ENCODE measurements at places on chromosomes 1 and 21.

- no peak for DNase-seq
Measured at GRCh38 chr1:63924600-63924999, 150.8 kb downstream of the ROR1 start.

DNA sequence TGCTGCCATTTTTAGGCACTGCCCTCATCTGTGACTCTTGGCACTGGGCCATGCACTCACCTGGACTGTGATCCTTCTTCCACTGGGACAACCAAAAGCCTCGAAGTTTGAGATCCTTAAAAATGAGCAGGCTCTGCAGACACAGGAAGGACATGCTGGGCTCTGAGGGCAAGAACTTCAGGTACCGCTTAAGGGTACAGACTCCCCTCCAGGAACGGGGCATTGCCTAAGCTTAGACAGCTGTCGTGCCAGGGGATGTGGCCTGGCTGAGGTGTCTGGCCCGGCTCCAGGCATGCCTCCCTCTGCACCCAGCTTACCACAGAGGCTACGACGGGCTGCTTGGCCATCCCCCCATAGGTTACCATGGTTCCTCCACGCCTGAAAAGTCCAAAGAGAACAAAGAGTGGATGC lies 14.2 kb upstream of the SRSF4 start:
- DNase-seq: no peak

DNA sequence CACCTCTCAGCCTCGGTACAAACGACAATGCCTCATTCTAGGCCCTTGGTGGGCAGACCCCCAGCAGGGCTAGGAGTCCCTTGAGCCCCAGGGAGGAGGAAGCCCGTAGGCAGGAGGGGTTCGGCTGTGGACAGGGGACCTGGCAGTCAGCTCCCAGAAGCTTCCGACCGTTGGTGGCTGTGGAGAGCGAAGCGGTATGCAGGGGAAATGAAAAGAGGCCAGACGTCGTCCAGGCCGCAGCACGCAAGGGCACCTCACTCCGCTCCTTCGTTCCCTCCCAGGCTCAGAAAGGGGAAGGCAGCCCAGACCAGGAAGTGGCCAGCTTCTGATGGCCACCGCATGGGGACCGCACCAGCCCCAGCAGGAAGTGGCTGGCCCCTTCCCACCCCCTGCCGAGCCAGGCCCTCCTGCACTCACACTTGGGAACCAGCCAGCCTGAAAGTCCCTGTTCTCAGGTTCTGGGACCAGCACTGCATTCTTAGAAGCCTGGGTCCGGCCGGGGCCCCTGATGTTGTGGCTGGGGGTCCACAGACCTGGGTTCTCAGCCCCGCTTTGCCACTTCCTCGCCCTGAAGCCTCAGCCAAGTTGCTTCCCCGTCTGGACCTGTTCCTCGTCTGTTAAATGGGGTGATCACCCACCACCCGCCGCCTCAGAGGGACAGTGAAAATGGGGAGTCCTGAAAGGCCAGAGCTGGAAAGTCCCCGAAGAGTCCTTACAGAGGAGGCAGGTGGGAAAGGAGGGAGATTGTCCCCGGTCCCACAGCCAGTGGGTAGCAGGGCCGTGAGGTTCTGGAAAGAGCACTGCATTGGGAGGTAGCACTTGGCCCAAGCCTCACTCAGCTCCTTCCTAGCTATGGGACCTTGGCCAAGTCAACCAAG lies 104.0 kb upstream of the RUNX3 start:
- DNase-seq: peak; percentile 71

DNA sequence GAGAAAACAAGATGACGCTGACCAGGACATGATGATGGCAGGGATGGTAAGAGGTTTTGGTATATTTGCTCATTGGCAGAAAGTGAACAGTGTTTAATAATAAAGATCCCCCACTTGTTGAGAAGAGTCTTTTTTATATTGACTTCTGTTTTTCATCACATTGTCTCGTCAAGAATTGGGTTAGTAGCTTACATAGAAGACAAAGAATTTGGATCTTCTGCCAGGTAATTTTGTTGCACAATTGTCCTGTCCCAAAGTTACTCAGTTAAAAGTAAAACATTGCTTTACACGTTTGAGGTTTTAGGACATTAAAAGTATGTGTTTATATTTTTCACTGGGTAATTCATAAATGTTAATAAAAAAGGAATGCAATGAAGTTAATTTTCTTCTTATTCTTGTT lies 48.3 kb upstream of the LAMC2 start:
- no peak for DNase-seq

DNA sequence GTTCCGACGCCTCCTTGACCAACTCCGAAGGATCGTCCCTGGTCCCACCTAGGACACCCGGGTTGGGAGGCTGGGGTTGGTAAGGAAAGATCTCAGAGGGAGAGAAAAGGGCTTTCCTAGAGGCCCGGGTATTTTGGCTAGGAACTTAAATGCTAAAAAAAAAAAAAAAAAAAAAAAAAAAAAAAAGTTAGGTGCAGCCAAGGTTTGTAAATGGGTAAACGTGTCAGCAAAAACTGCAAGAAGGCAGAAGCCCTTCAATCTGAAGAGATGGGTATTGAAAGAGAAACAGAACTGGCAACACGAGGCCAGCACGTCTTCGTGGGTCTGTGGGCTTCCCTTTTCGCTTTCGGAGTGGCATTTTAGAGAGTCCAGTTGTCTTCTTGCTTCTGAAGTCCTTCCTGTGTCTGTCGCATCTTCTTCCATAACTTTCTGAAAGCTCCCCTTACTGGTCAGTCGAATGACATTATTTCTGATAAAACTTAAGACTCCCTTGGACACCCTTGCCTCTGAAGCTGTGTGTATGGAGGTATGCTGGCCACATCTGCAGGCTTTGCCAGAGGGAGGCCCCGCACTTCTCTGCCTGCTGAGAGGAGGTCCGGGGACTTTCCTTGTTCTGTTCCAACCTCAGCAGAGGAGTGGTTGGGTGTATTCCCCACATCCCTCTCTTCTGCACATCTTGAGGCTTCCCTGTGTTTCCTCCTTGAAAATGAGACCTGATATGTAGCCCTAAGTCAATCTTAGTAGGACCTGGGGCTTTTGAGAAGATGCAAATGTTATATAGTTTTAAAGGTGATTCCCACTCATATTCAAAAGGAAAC lies 745 bp downstream of the RCSD1 start:
- DNase-seq: no peak

GRCh38 chr1:174974711-174975119 lies 25.0 kb upstream of the CACYBP start:
- peak; percentile 63 for DNase-seq

DNA sequence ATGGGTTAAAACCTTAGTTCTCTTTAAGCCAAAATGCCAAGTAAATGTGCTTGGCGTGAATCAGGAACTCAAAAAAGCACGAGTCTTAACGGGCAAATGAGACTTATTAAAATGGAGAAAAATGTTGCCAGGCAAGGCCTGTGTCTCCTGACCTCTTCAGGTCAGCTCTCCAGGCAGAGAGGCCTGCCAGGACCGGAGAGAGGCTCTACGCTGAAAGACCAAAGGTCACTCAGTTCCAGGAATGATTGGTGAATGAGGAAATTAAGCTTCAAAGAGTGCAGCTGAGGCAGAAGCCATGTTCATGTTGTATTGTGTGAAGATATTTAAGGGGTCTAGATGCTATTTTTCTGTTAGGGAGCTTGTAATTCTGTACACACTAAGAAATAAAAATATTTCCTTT lies 66.6 kb downstream of the SPAG17 start:
- DNase-seq: no peak

- peak; percentile 23 for DNase-seq
Measured at GRCh38 chr21:45916011-45916840, 65.3 kb upstream of the COL6A1 start.

DNA sequence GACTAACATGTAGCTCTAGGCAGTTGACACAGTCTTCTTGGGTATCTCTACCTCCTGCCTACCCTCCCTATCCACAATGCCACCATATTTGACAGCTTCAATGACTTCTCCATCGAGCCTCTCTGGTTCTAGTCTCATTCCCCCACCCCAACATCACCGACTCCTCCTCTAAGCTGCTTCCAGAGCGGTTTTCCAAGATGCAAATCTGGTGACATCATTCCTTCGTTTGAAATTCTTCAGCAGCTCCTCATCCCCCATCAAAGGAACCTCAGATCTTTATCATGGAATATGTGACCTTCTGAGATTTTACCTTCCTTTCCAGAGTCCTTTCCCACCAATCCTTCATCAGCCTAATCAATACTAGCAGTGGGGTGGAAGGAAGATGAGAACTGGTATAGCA lies 352.4 kb upstream of the RUNX1 start:
- no peak for DNase-seq

GRCh38 chr21:18743531-18743930 lies 339.9 kb upstream of the TMPRSS15 start:
- DNase-seq: no peak

GRCh38 chr1:231091831-231092301 lies 51.8 kb upstream of the FAM89A start:
- no peak for DNase-seq

DNA sequence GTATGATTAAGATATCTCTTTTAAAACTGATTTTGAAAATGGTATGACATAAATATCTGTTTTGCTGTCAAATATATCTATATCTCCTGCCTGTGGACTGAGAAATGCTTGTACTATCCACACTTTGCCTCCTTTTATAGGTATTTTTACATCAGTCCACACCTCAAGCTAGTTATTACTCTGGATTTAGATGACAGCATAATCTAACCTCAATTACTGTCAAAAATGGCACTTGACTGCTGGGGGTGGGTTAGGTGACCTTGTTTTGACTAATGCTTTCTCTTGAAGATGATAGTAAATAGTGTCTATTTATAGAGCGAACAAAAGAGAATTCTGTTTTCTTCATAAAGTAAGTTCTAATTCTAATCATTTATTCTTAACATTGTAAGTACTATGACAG lies 9.1 kb downstream of the ADGRL2 start:
- DNase-seq: no peak

DNA sequence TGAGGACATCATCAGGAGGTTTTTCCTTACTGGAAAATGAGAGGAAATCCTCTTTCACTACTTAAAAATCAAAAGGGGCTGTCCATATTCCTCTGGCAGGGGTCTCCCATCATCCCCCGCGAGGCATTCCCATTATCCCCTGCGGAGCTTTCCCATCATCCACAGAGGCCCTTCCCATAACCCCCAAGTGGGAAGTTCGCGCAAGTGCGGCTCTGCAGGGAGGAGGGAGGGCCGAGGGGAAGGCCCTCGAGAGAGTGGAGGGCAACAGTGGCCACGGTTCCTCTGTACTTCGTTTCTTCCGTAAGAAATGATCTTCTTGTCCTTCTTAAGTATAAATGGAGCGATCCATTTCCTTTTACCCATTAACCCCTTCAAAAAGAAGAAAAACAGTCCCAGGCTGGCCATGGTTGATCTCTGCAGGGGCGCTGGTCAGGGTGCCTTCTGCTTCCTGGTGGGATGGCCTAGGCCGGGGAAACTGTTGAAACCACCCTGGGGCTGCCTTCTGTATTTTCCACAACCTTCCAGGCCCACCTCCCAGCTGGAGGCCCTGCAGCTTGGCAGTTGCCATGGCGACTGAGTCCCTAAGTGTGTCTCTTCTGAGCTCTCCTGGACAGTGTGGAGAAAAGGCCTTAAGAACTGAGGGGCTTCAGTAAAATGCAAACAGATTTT lies 3.6 kb upstream of the RSPH1 start:
- no peak for DNase-seq

GRCh38 chr1:234861024-234861620 lies 251.1 kb upstream of the IRF2BP2 start:
- DNase-seq: no peak

DNA sequence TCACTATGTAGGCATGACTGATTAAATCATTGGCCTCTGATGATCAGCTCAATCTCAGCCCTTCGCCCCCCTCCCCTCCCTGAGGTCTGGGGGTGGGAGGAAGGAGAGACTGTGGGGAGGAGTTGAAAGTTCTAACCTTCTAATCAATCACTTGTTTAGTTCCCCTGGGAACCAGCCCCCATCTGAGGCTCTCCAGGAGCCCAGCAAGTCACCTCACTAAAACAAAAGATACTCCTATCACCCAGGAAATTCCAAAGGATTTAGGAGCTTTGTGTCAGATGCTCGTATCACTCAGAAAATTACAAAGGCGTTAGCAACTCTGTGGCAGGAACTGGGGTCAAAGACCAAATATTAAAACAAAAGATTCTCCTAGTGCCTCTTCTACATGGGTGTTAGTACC lies 21.6 kb downstream of the SYF2 start:
- no peak for DNase-seq

DNA sequence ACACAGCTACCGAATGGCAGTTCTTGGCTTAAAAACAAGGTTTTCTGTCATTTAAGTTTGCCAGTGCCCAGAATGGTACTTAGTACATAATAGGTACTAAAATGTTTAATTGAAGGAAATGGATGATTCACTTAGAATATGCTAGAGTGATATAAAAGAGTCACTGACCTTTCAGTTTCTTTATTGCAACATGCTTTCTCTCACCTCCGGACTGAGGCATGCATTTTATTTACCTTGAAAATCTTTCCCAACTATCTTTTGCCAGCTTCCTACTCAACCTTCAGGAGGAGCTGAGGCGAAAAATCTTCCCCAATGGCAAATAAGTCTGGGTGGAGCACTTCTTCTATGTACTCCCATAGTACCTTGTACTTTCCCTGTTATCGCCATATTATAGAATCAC lies 244.9 kb downstream of the ZNF648 start:
- no peak for DNase-seq

GRCh38 chr1:115222616-115223402 lies 115.2 kb downstream of the NGF start:
- DNase-seq: no peak

DNA sequence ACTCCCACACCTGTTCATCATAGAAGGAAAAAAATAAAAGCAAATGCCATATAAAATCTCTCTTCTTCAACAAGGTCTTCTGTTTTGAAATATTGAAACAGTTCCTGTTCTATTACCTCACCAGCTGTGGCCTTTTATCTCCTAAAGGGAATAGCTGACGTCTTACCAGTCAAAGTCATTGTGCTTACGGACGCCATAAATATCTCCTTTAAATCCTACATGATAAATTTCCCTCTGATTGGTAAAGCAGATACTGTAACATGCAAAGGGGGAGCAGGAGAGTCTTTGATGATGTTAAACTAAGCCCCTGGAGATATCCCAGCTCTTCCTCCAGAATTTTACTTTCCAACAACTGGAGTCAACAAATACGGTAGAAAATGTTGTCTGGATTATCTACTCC lies 168.4 kb downstream of the ZC3H11B start:
- no peak for DNase-seq

DNA sequence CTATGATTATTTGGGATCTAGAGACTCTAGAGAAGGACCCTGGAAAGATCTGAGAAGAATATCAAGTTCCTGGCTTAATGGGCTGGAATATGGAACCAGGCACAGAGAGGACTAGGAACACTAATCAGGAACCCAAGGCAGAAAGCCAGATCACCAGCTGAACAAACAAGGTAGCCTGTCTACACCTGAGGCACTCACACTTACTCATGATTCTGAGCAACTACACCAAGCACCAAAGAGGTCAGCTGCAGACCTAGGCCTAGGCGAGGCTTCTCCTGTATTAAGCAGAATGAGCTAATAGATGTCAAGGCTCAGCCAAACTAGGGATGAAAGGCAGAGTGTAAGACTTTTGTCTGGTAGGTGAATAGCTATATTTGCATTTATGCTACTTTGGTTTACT lies 368.1 kb downstream of the LTN1 start:
- no peak for DNase-seq

DNA sequence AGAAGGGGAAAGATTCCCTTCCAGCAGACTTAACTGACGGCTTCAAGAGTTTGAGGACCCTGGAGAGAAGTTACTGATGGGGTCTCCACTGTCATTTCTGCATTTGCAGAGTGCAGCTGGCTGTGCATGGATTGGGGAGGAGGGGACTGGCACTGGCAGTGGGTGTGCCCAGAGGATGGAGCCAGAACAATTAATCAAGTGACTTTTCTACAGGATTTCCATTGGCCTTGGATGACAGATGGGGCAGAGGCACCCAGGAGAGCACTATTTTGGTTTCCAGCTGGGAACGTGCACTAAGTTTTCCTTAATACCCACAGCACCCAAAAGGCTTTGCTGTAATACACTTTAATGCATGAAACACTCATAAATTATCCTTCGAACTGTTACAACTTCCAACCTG lies 1.3 kb downstream of the NGF start:
- DNase-seq: no peak
